ENCODE measurements at places on chromosomes 3 and 15.

GRCh38 chr15:96422125-96422524 lies 91.6 kb downstream of the NR2F2 start:
- no peak for DNase-seq

DNA sequence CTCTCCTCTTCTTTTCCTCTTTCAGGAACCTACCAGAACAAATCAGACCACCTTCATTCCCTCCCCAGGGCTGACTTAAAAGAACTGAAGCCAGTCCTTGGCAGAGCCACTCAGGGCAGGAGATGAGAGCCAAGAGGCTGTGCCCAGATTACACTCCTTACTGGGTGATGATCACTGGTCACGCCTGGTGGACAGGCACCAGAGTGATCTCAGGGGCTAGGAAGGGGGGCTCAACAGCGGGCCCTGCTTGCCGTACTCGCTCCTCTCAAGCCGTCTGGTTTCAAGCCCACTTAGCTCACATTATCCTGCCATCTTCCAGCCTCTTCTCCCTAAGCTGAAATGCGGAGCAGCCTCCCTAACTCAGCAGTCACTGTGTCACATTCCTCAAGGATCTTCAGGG lies 1.7 kb upstream of the FAH start:
- no peak for DNase-seq

GRCh38 chr3:172539273-172539672 lies 16.0 kb upstream of the TNFSF10 start:
- DNase-seq: no peak

DNA sequence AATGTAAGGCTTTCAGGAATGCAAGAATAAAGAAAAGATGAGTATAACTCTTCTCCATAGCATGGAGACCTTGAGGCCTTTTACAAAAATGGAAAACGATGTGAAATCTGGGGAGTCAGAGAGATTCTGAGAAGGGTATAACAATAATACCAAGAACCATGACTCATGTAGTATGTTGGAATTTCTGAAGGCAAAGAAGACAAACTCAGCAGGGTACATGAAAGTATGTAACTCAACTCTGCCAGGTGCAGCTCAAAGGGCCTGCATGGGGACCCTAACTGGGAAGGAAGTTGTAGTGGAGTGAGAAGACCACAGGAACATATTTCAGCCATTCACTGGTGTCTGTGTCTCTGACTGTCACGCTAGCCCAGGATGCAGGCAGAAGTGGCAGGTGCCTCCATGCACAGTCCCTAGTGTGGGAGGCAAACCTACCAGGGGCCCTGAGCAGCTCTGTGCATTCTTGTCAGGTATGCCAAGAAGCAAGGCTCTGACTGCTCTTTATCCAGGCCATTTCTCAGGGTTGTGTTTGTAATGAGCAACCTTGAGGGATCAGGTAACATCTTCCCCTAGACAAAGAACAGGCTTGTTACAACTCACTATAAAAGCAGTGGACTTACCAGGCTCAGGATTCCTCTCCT lies 57.2 kb downstream of the GPR156 start:
- no peak for DNase-seq

DNA sequence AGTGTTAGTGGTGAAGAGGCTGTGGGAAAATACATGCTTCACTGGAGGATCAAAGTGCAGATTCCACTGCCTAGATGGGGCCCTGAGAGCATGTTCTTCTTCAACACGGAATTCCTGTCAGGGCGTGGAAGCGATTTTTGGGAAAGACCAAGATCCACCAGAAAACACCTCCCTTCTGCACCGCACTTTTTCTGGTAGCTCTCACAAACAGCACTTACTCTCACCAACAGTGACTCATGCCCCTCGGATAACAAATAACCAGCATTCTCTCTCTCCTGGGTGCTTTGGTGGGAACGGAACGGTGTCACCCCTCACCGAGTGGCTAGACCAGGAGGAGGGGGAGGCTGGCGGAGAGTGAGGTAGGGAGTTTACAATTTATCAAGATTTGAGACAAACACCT lies 40.1 kb downstream of the ADAMTSL3 start:
- DNase-seq: no peak

GRCh38 chr3:194333212-194333980 lies 17.7 kb downstream of the CPN2 start:
- DNase-seq: no peak

DNA sequence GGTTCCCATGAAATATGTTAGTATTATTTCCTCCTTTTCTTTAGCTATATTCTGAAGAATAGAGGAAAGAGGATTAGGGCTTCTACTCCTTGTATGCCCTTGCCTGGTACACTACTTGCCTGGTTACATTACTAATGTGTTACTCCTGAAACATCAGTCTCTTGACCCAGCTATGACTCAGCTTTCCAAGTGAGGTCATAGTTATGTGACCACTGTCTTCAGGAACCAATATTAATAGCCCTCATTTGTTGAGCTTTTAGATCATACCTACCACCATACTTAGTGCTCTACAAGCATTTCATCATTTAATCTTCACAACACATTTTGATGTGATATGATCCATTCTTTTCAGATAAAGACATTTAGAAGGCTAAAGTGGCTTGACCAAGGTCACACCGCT lies 60.3 kb downstream of the CMSS1 start:
- DNase-seq: no peak

- no peak for DNase-seq
These were observed 233.0 kb downstream of the EPHA3 start for GRCh38 chr3:89340408-89340807.

DNA sequence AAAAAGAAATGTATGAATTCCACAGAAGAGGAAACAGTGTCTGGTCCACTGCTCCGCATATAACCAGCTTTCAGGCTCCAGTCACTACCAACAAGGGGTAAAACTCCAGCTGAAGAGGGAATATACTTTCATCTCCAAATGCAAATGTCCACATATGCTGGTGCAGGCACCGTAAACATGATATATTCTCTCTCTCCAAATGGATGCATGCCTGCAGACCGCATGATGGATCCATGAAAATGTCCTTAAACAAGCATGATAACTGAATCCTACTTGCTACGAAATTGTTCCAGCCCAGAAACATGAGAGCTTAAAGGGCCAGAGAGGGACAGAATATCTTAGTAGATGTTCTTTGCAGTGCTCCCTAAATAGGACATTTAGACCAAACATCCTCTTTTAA lies 150.3 kb upstream of the FEZF2 start:
- no peak for DNase-seq

GRCh38 chr3:188000361-188000861 lies 153.5 kb upstream of the LPP start:
- no peak for DNase-seq

DNA sequence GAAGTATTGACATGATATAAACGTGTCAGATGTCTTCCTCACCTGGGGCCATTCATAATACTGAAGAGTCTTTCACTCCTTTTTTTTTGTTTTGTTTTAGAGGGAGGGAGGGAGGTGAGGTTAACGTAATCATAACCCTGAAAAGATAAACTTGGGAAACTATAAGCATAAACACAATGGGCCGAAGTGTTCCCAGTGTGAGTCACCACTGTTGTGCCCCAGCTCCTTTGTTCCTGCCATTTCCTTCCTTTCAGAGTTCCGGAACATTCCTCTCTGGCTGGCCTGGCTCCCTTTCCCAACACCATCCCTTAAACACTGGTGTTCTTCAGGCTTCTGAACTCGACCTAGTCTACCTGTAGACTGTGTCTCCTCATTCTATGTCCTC lies 18.6 kb downstream of the PLD1 start:
- no peak for DNase-seq

GRCh38 chr3:72962317-72962716 lies 34.3 kb upstream of the PPP4R2 start:
- DNase-seq: no peak

DNA sequence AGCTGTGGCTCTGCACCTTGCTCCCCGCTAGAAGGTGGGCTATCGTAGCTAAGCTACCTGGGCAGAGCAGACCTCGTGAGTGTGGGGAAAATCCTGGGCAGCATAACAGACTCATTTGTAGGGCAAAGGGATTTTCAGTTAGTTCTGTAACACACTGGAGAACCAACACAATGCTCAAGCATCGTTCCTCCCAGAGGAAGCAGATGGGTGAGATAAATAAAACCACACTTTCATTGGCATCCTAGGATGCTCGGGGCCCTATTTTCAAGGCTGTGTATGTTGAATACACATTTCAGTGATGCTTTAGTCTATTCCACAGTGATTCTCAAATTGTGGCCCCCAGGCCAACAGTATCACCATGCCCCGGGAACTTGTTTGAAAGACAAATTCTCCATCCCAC lies 20.0 kb downstream of the LIPC start:
- no peak for DNase-seq

GRCh38 chr3:111910806-111911205 lies 51.7 kb downstream of the PHLDB2 start:
- no peak for DNase-seq

DNA sequence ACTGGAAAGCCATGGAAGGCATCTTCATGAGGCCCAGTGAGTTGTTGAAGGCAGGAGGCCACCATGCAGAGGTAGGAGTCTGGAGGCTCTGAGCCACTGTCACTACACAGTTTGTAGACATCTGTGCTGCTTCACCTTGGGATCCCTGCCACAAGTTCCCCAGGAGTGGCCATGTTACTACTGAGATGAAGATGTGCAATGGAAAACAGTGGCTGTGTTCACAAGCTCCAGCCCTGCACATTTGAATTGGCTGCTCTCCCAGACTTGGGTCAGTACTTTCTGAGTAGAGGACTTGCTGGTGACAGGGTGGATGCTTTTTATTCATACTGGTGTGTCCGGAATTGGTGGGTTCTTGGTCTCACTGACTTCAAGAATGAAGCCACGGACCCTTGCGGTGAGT lies 86.9 kb upstream of the C15orf39 start:
- DNase-seq: no peak

GRCh38 chr3:160010578-160010977 lies 21.9 kb downstream of the IL12A start:
- no peak for DNase-seq

GRCh38 chr15:61133361-61133760 lies 95.7 kb downstream of the RORA start:
- no peak for DNase-seq

- peak; percentile 37 for DNase-seq
These were observed 330.7 kb upstream of the SLCO3A1 start for GRCh38 chr15:91522605-91523332.

DNA sequence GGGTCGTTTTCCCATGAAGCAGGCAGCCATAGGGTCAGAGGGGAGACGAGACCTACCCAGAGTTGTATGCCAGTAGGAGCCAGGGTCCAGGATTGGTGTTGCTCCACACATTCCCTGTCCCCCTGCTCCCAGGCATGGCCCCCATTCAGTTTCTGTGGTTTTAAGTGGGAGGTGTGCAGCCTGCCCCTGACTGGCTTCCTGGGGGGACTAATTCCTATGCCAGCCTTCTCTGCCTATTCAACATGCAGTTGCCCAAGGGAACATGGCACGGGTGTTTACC lies 126.3 kb downstream of the EEFSEC start:
- DNase-seq: no peak

- DNase-seq: no peak
These were observed 800 bp downstream of the DAG1 start for GRCh38 chr3:49470714-49471420.

DNA sequence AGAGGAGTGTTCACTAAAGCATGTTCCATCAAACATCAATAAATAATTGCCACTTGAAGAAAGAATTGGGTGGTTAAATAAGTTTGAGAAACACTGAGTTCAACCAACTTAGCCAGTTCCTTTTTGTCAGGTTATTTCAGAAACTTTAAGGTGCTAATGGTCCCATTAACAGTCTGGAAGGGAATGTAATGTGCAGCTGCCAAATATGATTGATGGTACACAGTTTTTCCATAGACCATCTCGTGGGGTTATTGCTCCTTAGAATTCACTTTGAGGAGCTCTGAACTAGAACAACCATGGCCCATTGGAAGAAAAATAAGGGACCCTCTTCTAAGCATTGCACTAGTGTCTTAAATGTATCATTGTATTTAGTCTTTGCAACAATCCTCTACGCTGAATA lies 185.8 kb upstream of the NR2F2 start:
- no peak for DNase-seq

DNA sequence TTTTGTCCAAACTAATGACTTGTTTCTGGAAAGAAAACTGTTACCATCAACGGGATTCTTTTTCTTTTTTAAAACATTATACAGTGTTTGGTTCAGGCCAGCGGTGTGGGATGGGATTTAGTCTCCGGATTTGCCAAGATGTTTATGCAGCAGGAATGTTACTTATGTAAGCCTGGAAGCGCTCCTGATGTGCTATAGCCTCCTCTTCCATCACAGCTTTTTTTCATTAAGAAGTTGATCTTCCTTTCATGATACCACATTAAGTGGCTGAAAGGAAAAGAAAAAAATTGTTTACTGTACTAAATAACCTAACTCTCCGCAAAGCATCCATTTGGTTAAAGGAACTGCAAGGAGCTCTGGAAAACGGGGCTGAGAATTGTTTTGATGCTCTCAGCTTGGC lies 120.5 kb upstream of the ALDH1A3 start:
- DNase-seq: no peak

GRCh38 chr15:35565901-35566300 lies 19.9 kb upstream of the DPH6 start:
- DNase-seq: no peak

DNA sequence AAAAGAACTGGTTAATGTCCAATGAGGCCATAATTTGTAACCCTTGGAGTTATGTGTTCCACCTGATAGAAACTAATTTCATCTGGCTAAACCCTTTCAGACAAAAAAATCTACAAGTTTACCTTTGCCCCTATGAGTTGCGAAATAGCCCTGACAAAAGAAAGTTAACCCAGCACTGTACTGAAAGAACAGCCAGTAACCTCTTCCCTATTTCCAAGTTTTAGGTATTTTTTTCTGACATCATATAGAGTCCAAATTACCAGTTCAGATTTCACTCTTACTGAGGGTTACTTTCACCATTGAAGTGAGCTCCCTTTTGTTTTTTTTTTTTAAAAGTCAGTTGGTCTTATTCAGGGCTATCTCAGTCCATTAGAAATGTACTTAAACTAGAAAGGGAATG lies 42.8 kb upstream of the PTPRG start:
- no peak for DNase-seq

DNA sequence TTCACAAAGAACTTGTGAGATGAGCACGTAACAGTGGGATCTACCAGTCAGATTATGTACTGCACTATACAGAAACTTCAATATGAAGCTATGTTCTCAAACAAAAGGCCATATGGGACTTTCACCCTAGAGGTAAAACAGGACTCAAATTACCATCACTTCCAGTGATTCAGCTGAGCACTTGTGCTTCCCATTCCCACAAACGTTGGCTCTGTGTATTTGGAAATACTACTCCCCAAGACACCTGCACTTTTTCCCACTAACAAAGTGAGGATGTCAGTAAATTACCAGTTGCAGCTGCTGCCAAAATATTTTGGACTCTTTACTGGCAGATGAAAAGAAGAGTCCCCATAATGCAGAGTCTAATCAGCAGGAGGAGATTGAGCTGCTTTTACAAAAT lies 1570.1 kb downstream of the SI start:
- DNase-seq: no peak

GRCh38 chr3:155876037-155876436 lies 5.6 kb downstream of the GMPS start:
- DNase-seq: no peak

DNA sequence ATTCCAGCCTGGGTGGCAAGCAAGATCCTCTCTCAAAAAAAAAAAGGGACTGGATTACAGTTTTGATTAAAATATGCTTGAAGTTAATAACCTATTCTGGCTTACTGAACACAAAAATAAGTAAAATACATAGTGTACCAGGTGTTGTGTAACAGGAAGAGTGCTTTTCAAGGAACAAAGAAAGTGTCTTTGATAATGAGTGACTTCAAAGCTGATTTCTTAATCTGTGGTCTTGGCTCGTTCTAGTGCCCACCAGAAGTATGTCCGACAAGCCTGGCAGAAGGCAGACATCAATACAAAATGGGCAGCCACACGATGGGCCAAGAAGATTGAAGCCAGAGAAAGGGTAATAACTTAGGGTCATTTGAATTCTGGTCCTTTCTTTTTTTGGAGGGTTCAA lies 4.0 kb downstream of the RPL14 start:
- DNase-seq: no peak

GRCh38 chr3:37762698-37763097 lies 99.0 kb upstream of the CTDSPL start:
- DNase-seq: no peak

Data from NCI-H1694 (cell line).